Pulmonary artery endothelial cell (primary cell): ENCODE measurements at places on chromosomes 4 and X.

- DNase-seq, result no peak
Observed at GRCh38 chrX:152942077-152942442, 44.2 kb downstream of the ZNF185 start.

- DNase-seq, result no peak
Observed at GRCh38 chr4:176959980-176960379, 167.3 kb upstream of the VEGFC start.

DNA sequence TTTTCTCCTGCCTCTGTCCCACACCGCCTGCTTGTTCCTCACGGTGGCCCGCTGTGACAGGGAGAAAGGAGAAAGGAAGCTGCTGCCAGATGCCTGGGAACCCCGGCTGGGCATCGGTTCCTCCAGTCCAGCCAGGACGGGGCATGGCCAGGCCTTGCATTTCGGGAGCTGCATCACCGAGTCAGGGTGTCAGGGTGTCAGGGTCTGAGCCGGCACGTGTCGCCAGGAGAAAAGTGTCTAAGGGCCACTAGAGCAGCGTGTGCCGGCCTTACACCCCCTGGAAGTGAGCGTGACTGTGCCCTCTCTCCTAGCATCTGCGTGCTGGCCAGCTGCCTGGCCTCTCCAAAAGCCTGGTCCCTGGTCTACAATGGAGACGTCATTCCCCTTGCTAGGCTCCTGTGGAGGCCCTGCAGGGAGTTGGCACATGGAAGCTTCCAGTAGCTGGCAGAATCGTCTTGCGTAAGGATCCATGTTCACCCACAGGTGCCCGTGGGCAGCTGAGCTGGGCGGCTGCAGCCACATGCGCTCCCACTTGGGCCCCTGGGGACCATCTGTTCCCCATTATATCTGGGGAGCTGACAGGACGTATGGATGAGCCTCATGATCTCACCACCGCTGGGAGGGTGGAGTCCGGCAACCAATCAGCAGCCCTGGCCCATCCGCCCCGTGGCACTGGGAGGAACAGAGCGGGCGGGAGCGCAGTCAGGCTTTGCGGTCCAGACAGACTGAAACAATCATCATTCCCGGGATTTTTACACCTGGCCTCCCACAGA lies 39.9 kb upstream of the HMX1 start:
- DNase-seq, result no peak

- DNase-seq, result no peak
Observed at GRCh38 chr4:130705023-130705422, 1609.1 kb downstream of the C4orf33 start.

GRCh38 chr4:3498901-3499510 lies 33.2 kb downstream of the LRPAP1 start:
- no peak for DNase-seq
